Subcutaneous preadipocyte (primary cell): ENCODE measurements at places on chromosomes 5 and 9. TPM values are rescaled to one million over a fixed set of nuclear protein-coding genes. Genes with fewer than 3 reads are reported as not detected.

The MYMK gene
- not detected in 2 replicates for total RNA-seq

The PHAX gene
- 36.7 and 44.2 TPM in 2 replicates for total RNA-seq

The GRM6 gene
- not detected in 2 replicates for total RNA-seq

The ARSI gene
- 2.0 and 2.2 TPM in 2 replicates for total RNA-seq

The ALG2 gene
- total RNA-seq = 48.7 and 50.3 TPM in 2 replicates

The PCDHB16 gene
- total RNA-seq = 0.20 and 0.37 TPM in 2 replicates

The PCDHGA6 gene
- total RNA-seq = 2.2 and 2.9 TPM in 2 replicates

The HCN1 gene
- total RNA-seq = not detected in 2 replicates
